Sigmoid colon (tissue), 7 donors: ENCODE measurements at places on chromosomes 6 and 20. TPM values are rescaled to one million over a fixed set of nuclear protein-coding genes. Genes with fewer than 3 reads are reported as not detected.

- no peaks in the 10 kb centered on the region for H3K36me3 ChIP-seq
- peak overlapping the region; percentile 62 for H3K4me3 ChIP-seq
- peaks cover 16% of the 10 kb centered on the region for H3K4me1 ChIP-seq
Measured at GRCh38 chr6:28863604-28864325, 60.0 kb downstream of the TRIM27 start.

DNA sequence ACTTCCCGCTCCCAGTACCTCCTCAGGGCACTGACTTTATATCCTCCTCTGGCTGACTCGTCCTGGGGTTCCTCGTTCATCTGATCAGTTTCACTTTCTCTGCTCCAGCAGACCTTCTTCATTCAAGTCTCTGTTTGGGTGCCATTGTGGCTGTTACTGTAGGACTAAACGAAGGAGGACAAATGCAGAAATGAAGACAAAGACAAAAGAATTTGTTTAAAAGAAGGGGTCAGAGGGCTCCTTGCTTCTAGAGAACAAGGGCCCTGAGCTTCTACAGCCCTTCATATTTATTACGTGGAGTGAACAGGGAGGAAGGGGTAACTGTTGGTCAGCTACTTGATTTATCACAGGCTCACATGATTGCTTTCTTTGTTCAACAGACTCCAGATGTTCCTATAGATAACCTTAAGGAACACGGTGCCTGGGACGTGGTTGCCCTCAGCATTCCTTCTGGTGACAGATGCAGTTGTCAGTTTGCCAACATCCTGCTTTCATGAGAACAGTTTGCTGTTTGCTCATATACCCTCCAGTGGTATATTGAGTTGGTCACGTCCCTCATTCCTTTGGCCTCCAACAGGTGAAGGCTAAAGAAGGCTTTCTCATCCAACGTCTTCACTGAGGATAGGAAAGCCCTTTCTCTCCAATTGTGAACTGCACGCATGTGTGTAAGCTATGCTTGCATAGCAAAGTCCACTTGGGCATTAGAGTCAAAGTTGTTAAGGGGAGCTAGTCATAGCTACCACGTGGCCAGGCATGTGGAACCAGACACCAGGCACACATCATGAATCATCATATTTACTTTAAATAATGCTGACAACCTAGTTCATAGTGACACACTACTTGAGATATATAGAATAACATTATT lies 69.1 kb upstream of the BTN3A2 start:
- H3K27ac ChIP-seq: no peak overlapping the region
- no peaks in the 10 kb centered on the region for H3K36me3 ChIP-seq
- no peaks in the 10 kb centered on the region for H3K27me3 ChIP-seq
- no peak overlapping the region for H3K4me3 ChIP-seq
- DNase-seq: no peak

GRCh38 chr20:44054118-44054517 lies 132.9 kb downstream of the JPH2 start:
- H3K4me1 ChIP-seq: no peaks in the 10 kb centered on the region
- H3K27ac ChIP-seq: no peak overlapping the region
- H3K27me3 ChIP-seq: no peaks in the 10 kb centered on the region
- no peaks in the 10 kb centered on the region for H3K36me3 ChIP-seq
- DNase-seq: peak; percentile 40
- H3K4me3 ChIP-seq: no peak overlapping the region

- no peak overlapping the region for H3K4me3 ChIP-seq
- peaks cover 15% of the 10 kb centered on the region for H3K4me1 ChIP-seq
- H3K27me3 ChIP-seq: no peaks in the 10 kb centered on the region
- DNase-seq: no peak
- no peaks in the 10 kb centered on the region for H3K36me3 ChIP-seq
- H3K27ac ChIP-seq: no peak overlapping the region
Measured at GRCh38 chr6:19299129-19299528, 538.0 kb upstream of the ID4 start.

DNA sequence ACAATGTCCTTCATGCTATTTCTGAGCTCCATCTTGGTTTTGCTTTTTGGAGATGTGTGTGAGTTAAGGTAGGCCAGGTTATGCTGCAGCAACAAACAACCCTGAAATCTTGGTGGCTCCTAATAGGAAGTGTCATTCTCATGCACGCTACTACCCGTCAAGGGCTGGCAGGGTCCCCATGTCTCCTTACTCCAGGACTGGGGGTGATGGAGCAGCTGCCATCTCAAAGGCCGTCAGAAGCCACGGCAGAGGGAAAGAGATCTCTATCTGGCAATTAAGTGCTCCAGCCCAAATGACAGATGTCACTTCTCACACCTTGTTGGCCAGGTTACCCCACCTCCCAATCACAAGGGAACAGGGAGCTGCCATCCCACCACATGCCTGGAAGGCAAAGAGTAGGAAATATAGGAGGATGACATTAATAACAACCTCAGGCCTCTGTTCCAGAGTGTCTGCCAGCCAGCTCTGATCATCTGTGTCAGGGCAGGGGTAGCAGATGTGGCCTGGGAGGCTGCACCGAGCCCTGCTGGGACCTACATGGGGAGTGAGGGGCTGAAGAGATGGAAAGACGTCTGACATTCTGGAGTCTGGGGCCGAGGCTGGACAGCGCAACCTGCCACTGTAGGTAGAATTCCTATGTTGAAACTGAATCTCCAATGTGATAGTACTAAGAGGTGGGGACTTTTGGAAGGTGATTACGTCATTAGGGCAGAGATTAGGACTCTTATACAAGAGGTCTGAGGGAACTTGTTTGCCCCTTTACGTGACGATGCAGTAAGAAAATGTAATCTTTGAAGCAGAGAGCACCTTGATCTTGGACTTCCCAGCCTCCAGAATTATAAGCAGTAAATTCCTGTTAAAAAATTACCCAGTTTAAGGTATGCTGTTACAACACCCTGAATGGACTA lies 4.8 kb upstream of the SDCBP2 start:
- no peaks in the 10 kb centered on the region for H3K36me3 ChIP-seq
- no peak overlapping the region for H3K27ac ChIP-seq
- H3K27me3 ChIP-seq: no peaks in the 10 kb centered on the region

DNA sequence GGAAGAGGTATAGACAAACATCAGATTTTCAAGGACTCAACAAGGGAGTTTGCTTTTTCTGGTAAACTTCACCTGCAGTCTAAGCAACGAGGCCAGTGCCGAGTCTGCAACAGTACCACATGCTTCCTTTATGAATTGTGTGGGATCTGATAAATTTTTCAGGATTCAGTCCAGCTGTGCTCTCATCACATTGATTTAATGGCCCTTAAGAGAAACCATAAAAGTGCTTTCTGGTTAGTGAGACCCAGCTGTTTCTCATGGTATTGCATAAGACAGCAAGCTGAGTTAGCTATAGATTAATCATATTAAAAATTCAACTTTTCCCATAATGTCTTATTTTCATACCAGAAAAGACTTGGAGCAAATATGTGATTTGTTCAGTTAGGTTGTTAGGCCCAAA lies 291.4 kb downstream of the CENPW start:
- no peaks in the 10 kb centered on the region for H3K4me1 ChIP-seq
- H3K36me3 ChIP-seq: no peaks in the 10 kb centered on the region
- H3K4me3 ChIP-seq: no peak overlapping the region
- DNase-seq: no peak
- H3K27me3 ChIP-seq: no peaks in the 10 kb centered on the region

GRCh38 chr20:8855315-8855714 lies 213.6 kb upstream of the PLCB4 start:
- H3K4me3 ChIP-seq: no peak overlapping the region
- H3K4me1 ChIP-seq: no peaks in the 10 kb centered on the region
- no peaks in the 10 kb centered on the region for H3K27me3 ChIP-seq
- no peaks in the 10 kb centered on the region for H3K36me3 ChIP-seq

- no peak overlapping the region for H3K27ac ChIP-seq
- peaks cover 18% of the 10 kb centered on the region for H3K36me3 ChIP-seq
- peaks cover 8% of the 10 kb centered on the region for H3K4me1 ChIP-seq
Measured at GRCh38 chr6:158634695-158635426, 9.7 kb downstream of the DYNLT1 start.

GRCh38 chr6:73803562-73804241 lies 107.7 kb downstream of the CD109 start:
- no peak overlapping the region for H3K27ac ChIP-seq
- H3K27me3 ChIP-seq: no peaks in the 10 kb centered on the region
- H3K4me1 ChIP-seq: no peaks in the 10 kb centered on the region

DNA sequence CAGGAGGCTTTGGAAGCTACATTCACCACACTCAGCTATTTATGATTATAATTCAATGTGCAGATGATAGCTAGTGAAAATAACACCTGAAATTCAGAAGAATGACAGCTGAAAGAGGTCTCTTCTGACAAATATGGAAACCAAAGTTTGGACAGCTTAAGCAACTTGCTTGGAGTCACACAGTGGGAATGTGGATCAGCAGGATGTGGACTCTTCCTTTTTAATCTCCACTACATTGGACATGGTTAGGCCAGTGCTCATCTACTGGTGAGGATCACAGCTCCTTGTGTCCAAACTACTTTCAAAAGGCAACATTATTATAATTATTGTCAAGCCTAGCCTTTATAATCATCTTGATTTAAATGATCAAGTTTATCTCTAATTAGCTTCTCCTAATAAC lies 10.4 kb downstream of the TRAPPC3L start:
- no peak for DNase-seq
- H3K27ac ChIP-seq: no peak overlapping the region
- no peaks in the 10 kb centered on the region for H3K27me3 ChIP-seq
- no peaks in the 10 kb centered on the region for H3K4me1 ChIP-seq
- H3K4me3 ChIP-seq: no peak overlapping the region
- no peaks in the 10 kb centered on the region for H3K36me3 ChIP-seq

DNA sequence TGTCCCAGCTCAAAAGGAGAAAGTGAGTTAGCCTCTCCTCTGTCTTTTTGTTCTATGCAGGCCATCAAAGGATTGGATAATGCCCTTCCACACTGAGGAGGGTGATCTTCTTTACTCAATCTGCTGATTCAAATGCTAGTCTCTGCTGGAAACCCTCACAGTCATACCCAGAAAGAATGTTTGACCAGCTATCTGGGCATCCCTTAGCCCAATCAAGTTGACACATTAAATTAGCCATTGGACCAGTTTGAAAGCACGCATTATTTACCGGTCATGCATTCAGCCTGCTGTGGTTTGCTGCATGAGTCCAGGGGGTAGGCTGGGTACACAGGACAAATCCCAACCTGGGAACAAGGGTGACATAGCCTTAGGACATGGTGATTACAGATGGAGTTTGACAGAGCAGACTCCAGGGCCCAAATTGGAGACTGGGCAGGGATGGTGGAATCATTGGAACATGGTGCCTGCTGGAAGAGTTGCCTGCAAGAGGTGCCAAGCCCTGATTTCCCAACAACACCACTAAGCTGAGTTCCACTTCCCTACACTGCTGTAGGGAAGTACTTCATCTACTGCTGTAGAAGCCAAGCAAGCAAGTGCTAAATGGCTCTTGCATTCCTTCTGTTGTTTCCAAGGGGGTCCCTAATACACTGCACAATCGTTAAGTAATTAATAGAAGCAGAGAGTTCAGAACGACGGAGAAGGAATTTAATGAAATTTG lies 87.7 kb downstream of the RNF182 start:
- H3K4me1 ChIP-seq: no peaks in the 10 kb centered on the region
- no peak overlapping the region for H3K4me3 ChIP-seq
- no peaks in the 10 kb centered on the region for H3K27me3 ChIP-seq
- H3K36me3 ChIP-seq: no peaks in the 10 kb centered on the region
- no peak overlapping the region for H3K27ac ChIP-seq

The RAET1L gene
- total RNA-seq: not detected

The COL19A1 gene
- total RNA-seq: 0.54 TPM

The LINC00237 gene
- not detected for total RNA-seq

The TSBP1 gene
- total RNA-seq: not detected
